Transverse colon (tissue), 4 donors: ENCODE measurements at places on chromosomes 4 and X. TPM values are rescaled to one million over a fixed set of nuclear protein-coding genes. Genes with fewer than 3 reads are reported as not detected.

DNA sequence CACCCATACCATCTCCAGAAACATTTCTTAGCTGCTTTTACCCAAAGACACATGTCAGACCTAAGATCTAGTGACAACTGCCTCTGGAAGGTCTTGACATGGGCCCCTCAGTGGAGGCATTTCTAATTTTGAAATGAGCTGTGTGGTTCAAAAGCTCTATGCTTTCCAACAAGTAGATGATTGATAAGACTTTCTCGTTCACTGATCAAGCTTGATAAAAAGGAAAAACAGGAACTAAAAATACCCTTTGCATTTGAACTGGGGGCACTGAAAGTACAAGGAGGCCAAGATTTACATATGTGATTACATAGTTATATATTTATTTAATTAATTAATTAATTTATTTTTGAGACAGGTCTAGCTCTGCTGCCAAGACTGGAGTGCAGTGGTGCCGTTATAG is 61.3 kb upstream of the SCOC start:
- H3K36me3 ChIP-seq = no peaks in the 10 kb centered on the region
- H3K27ac ChIP-seq = no peak overlapping the region
- no peaks in the 10 kb centered on the region for H3K27me3 ChIP-seq
- H3K4me1 ChIP-seq = peaks cover 5% of the 10 kb centered on the region
- no peak for DNase-seq

DNA sequence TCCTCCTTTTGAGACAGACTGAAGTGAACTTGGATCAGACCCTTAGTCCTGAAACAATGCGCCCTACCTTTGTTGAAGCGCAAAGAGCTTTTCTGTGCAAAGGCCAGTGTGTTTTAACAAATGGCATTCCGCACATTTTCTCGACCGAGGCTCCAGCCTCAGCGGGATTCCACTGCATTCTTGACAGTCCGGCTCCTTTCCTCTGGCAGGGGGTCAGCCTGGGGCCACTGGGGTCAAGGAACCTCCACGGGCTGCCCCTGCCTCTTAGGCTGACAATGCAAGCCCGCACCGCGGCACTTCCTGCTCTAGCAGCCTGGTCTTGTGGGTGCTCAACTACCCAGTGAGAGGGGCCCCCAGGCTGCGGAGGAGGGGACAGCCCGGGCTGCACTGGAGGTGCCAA is 47.2 kb upstream of the TFDP3 start:
- no peak overlapping the region for H3K27ac ChIP-seq
- no peaks in the 10 kb centered on the region for H3K36me3 ChIP-seq
- H3K27me3 ChIP-seq = no peaks in the 10 kb centered on the region
- no peak for DNase-seq
- no peaks in the 10 kb centered on the region for H3K4me1 ChIP-seq
- H3K4me3 ChIP-seq = no peak overlapping the region

- H3K27ac ChIP-seq = no peak overlapping the region
- H3K36me3 ChIP-seq = no peaks in the 10 kb centered on the region
- no peak for DNase-seq
- H3K4me3 ChIP-seq = no peak overlapping the region
Measured at GRCh38 chrX:111244235-111244750, 26.0 kb downstream of the CAPN6 start.

DNA sequence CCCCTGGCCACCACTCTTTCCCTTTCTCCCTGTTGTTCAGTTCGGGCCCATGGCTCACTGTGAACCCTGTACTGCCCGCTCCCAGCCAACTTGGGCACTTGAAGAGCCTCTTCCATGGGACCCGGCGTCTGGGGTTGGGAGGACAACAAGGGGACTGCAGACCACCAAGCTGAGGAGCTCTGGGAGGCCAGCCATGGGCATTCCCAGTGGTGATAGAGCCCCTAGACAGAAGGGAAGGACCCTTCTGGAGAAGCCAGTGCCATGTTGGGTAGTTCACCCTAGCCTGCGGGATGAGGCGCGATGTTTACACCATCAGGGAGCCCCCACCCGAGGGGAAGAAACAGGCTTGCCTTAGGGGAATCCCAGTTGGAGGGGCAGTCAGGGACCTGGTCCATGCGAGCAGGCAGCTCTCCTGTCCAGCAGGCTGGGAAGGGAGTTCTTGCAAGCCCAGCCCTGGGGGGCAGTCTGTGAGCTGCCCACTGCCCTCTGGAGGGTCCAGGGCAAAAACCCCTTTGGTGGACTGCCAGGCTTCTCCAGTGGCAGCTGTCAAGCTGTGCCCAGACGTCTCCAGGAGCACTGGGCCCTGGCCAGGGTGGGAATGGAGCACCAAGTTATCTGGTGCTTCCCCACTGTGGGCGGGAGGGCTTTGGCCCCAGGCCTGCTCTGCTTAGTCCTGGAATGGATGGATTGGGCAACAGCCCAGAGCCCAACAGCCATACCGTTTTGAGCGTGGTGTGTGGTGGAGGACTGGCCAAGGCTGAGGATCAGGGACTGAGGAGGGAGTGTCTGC is 23.7 kb upstream of the UBA1 start:
- H3K27me3 ChIP-seq = no peaks in the 10 kb centered on the region
- DNase-seq = no peak
- H3K4me1 ChIP-seq = no peaks in the 10 kb centered on the region
- H3K4me3 ChIP-seq = no peak overlapping the region

- H3K27me3 ChIP-seq = no peaks in the 10 kb centered on the region
- peak; percentile 63 for DNase-seq
- H3K36me3 ChIP-seq = peaks cover 12% of the 10 kb centered on the region
- no peak overlapping the region for H3K4me3 ChIP-seq
- no peak overlapping the region for H3K27ac ChIP-seq
Measured at GRCh38 chr4:145557720-145558119, 61.5 kb upstream of the MMAA start.

- H3K36me3 ChIP-seq = no peaks in the 10 kb centered on the region
- H3K4me1 ChIP-seq = peaks cover 10% of the 10 kb centered on the region
- no peak overlapping the region for H3K27ac ChIP-seq
- no peaks in the 10 kb centered on the region for H3K27me3 ChIP-seq
Measured at GRCh38 chr4:148200960-148201359, 241.3 kb downstream of the NR3C2 start.

- DNase-seq = no peak
- no peak overlapping the region for H3K4me3 ChIP-seq
- H3K36me3 ChIP-seq = no peaks in the 10 kb centered on the region
- no peaks in the 10 kb centered on the region for H3K4me1 ChIP-seq
- H3K27ac ChIP-seq = no peak overlapping the region
- no peaks in the 10 kb centered on the region for H3K27me3 ChIP-seq
Measured at GRCh38 chrX:139039041-139039440, 327.5 kb upstream of the FGF13 start.

- no peak for DNase-seq
- no peaks in the 10 kb centered on the region for H3K36me3 ChIP-seq
- H3K4me3 ChIP-seq = no peak overlapping the region
- H3K27me3 ChIP-seq = no peaks in the 10 kb centered on the region
Measured at GRCh38 chrX:19326567-19326966, 17.2 kb upstream of the PDHA1 start.

GRCh38 chr4:19857380-19857779 is 394.3 kb upstream of the SLIT2 start:
- H3K27ac ChIP-seq = no peak overlapping the region
- DNase-seq = no peak
- no peaks in the 10 kb centered on the region for H3K27me3 ChIP-seq

Gene TMPRSS11F
- not detected for total RNA-seq

Gene RAI2
- 4.0 TPM for total RNA-seq
